Esophagus mucosa (tissue), 1 donor: ENCODE measurements at places on chromosomes 6 and 20. TPM values are rescaled to one million over a fixed set of nuclear protein-coding genes. Genes with fewer than 3 reads are reported as not detected.

The PTCHD4 gene
- total RNA-seq, result 0.40 TPM

The NMBR gene
- not detected for total RNA-seq

DNA sequence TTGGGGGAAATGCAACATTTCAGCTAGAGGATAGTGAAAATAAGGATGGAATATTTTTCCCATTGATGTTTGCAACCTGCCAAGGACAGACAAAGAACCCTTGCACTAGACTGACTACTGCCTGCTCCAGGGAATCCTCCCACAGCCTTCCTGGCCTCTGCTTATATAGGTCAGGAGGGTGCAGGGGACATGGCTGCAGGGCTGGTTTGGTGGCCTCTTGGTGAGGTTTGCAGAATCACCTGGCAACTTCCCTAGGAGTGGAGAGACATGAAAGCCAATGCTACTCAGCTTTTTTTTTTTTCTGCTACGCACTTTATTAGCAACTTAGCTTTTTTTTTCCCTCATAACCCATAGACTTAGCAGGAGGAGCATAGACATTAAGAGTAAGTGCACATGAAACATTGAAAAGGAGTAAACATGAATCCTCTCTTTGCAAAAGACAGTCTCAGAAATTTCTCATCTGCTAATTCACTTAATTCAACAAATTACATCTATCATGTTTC lies 39.8 kb upstream of the CDYL start:
- no peak for ATAC-seq

The CCM2L gene
- 1.2 TPM for total RNA-seq

DNA sequence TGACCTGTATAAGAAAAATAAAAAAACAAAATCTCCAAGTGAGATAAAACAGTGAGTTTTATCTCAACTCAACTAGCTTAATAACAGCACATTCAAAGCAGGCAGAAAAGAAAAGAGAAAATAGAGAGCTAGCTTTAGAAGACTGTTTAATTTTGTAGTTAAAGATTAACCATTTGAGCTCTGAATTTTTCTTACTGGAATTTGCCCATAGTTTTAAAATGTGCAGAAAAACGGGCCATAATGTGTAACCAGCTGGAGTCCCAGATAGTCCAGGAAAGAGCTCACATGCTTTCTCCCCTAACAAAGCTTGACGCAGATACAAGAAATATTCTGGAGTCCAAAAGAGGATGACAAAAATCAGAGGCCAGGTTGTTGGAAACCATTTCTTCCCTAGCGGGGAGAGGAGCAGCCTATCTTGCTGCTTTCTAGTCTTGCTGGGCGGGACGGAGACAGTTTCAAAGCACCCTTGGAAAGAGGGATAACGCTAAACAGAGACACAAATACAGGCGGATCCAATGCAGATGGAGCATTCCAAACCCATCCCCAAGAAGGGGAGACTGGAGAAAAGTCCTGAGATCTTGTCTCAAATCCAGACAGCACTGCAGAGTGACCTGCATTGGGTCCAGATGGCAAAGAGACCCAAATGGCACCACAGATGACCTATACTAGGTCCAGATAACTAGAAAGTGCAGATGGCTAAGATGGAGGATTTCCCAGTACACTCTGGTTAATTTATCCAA lies 16.1 kb downstream of the TTK start:
- ATAC-seq, result no peak

GRCh38 chr6:166005944-166006899 lies 161.4 kb downstream of the TBXT start:
- ATAC-seq, result no peak

The CALHM4 gene
- total RNA-seq, result not detected

- peak; percentile 43 for ATAC-seq
Measured at GRCh38 chr6:26329763-26330511, 35.1 kb upstream of the BTN3A2 start.

DNA sequence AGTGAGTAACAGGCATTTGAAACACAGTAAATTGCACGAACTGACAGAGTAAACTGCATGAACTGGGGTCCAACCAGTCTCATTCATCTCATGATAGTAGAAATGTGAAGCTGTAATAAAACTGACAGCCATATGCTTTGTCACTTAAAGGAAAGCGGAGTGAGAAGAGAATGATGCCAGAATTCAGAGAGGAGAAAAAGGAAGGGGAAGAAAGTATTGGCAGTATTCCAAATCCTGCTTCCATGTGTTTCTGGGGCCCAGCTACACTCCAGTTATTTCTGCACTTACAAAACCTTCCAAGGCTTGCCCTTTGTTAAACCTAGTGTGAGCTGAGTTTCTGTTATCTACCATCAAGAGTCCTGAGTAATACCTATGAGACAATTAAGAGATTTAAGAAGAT lies 17.2 kb downstream of the SNX14 start:
- no peak for ATAC-seq

- no peak for ATAC-seq
Measured at GRCh38 chr6:154318721-154319120, 37.9 kb downstream of the IPCEF1 start.

The TMC2 gene
- not detected for total RNA-seq

DNA sequence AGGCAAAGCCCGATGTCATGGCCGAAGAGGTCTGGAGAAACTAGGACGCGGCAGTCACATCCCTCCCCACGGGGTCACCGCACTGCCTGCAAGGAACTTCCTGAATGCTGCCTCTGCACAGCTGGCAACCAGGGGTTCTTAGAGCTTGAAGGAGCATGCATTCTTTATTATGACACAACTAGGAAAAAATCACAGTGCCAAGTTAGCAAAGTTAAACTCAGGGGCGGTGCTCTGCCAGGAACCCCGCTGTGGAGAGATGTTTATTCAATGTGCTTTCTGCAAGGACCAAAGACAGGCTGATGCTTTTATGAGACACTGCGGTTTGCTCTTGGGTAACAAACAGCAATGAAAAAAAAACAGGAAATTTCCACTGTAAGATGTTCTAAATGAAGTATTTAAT lies 287.3 kb upstream of the FOXQ1 start:
- peak; percentile 30 for ATAC-seq

The HLA-DRA gene
- total RNA-seq, result 38.7 TPM

GRCh38 chr6:106220485-106220884 lies 105.1 kb downstream of the ATG5 start:
- ATAC-seq, result no peak

GRCh38 chr20:1779567-1779966 lies 115.6 kb upstream of the SIRPA start:
- no peak for ATAC-seq

- ATAC-seq, result peak; percentile 82
Measured at GRCh38 chr6:142867988-142868812, 76.8 kb downstream of the HIVEP2 start.

DNA sequence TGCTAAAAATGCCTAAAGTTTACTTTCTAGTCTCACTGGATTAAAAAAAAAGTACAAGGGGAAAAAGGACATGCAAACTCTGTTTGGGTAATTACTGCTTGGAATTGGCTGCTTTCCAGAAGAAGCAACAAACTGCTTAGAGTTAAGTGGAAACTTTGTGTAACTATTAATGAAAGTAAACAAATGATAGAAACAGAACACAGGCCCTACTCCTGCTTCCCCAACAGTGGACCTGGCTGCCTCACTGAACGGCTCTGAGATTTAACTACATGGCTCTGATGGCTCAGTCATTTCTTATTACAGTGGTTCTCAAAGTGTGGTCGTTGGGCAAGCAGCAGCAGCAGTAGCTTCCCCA lies 108.5 kb downstream of the MAN1A1 start:
- ATAC-seq, result no peak

The C6orf47 gene
- 18.1 TPM for total RNA-seq

GRCh38 chr20:24587384-24588046 lies 118.1 kb downstream of the SYNDIG1 start:
- no peak for ATAC-seq
